ENCODE measurements at places on chromosomes 7 and 10.
A peak's percentile ranks its signal among the peaks of the same experiment; 100 is the strongest.

- no peak for DNase-seq
Observed at GRCh38 chr7:24504836-24505235, 68.4 kb upstream of the PALS2 start.

GRCh38 chr10:131167036-131167860 lies 144.3 kb downstream of the TCERG1L start:
- DNase-seq, result no peak

DNA sequence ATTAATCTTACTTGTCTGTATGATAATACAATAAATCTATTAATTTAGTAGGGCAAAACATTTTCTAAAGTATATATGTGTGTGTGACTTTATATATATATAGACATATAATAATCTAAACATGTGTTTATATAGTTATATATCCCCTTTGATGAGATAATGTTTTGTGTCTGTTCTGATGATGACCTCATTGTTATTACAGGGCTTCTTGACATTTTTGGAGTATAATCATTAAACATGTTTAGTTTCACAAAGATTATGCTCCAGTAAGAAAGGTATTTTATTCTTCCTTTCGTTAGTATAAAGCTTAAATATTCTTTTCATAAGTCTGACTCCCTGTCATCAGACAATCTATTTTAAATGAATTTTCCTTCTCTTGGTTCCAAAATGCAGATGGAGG lies 62.3 kb upstream of the CABCOCO1 start:
- no peak for DNase-seq

- no peak for DNase-seq
Observed at GRCh38 chr7:140200061-140200989, 23.5 kb upstream of the KDM7A start.

GRCh38 chr10:36688717-36689116 lies 436.7 kb upstream of the ANKRD30A start:
- no peak for DNase-seq

DNA sequence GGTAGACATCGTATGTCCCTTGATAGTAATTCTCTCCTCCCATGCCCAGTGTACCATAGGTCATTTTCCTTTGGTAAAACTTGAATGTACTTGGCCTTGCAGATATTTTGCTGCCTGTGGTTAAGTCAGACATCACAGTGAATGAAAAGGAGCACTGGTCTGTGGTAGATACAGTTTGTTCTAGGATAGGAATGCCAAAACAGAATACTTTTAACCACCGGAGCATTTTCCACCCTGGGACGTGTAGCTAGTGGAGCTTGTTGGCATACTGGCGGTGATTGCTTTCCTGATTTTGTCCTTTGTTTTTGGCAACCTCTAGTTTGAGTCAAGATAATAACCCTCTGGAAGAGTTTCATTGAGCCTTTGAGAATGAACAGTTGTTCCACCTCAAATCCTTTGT lies 92.0 kb upstream of the BMPER start:
- DNase-seq, result no peak

- no peak for DNase-seq
Observed at GRCh38 chr7:147658392-147658967, 932.1 kb upstream of the C7orf33 start.

- peak; percentile 43 for DNase-seq
Observed at GRCh38 chr10:16828114-16828568, 10.9 kb upstream of the RSU1 start.

- no peak for DNase-seq
Observed at GRCh38 chr10:47027784-47028260, 116.6 kb downstream of the PTPN20 start.

- peak; percentile 75 for DNase-seq
Observed at GRCh38 chr10:15209827-15210509, 41.5 kb upstream of the NMT2 start.

- DNase-seq, result no peak
Observed at GRCh38 chr10:97687785-97688781, 1.0 kb upstream of the AVPI1 start.

GRCh38 chr10:60446851-60447250 lies 57.2 kb upstream of the ANK3 start:
- no peak for DNase-seq

- no peak for DNase-seq
Observed at GRCh38 chr7:151926336-151926712, 29.9 kb upstream of the GALNTL5 start.

GRCh38 chr10:93413252-93413689 lies 68.9 kb downstream of the MYOF start:
- DNase-seq, result peak; percentile 5

DNA sequence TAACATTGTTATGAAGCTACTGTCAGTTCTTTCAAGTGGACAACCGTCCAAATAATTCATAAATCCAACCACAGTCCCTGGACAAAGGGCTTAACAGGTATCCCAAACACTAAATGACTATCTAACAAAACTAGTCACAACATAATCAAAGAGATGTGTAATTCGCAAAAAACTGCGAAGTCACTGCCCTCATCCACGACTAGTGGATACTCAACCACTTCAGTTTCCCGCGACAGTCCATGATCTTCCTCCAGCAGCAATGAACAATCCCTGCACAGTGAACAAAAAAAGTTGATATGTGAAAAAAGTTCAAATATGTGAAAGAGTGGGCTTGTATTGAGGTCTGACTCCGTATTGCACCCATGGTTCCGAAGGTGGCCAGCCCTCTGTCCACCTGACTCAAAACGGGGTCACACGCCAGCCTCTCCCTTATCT lies 287 bp downstream of the DCLRE1A start:
- no peak for DNase-seq

DNA sequence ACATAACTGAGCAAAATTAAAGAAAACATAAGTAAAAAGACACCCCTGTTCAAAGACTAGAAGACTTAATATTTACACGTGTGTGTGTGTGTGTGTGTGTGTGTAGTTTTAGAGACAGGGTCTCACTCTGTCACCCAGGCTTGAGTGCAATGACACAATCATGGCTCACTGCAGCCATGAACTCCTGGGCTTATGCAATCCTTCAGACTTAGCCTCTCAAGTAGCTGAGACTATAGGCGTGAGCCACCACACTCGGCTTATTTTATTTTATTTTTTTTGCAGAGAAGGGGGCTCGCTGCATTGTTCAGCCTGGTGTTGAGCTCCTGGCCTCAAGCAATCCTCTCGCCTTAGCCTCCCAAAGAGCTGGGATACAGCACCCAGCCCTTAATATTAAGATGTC lies 90.3 kb downstream of the JMJD1C start:
- no peak for DNase-seq

- DNase-seq, result no peak
Observed at GRCh38 chr10:101061624-101062231, at the start of gene KAZALD1. Gene KAZALD1 (plus strand): TSS chr10:101061989. CDS start chr10:101062593, 604 bp downstream.

DNA sequence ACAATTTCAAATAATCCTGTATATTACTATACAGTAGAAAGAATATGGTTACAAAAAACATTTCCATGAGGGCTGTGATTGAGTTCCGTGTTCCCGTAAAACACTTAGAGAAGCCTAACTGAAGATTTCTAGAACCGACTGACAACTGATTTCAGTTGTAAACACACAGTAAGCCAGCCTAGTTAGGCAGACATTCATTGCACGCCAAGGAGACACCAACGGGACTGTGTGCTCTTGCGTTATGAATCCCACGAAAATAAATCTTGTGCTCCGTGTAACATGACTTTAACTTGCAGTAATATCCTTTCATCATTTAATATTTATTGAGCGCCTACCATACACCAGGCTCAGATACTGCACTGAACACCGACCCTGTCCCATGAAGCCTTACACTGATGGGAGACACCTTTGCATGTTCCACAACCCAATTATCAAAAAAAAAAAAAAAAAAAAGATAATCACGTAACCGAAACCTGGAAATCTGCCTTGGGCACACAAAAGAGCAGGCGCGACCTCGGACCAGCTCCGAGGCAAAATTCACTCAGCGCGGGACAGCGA lies 420 bp upstream of the KLHL7 start:
- DNase-seq, result no peak

DNA sequence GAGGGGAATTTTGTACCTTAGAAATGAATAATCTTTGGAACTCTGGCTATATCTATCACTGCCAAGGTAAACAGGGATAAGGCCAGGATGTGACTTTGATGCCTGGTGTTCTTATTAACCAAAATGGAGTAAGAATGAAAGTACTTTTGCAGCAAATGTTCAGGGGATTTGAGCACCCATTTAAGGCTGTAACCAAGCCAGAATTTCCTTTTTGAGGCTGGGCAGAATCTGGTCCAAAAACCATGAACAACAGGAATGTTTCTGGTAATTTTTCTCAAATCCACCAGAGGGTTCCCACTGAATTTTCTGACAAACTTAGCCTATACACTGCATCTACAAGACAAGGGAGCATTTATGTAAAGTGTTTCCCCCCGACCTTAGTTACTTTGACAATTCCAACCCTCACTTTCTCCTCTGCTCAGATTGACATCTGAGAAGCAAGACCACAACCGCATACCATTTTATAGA lies 120.6 kb downstream of the BAMBI start:
- DNase-seq, result no peak

DNA sequence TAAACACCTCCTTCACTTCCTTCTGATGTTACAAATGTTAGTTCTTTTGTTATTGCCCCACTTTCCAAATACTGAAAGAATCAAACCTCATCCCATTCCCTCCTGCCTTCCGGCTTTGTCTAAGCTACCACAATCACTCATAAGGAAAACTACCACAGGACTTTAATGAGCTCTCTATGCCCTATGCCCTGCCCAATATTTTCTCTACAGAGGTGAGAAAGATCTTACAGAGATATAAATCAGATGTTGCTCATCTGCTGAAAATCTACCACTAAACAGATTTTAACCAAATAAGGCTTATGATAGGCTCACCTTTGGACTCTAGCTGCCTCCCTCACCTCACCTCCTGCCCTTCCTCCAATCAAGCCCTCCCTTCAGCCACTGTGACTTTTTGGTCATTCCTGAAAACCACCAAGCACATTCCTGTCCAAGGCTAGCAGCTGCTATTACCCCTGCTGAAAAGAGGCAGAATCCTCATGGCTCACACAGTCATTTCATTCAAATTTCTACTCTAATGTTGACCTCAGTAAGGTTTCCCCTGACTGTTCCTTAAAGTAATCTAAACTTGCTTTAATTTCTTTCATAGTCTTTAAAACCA lies 7.7 kb downstream of the ZNF33B start:
- DNase-seq, result no peak

DNA sequence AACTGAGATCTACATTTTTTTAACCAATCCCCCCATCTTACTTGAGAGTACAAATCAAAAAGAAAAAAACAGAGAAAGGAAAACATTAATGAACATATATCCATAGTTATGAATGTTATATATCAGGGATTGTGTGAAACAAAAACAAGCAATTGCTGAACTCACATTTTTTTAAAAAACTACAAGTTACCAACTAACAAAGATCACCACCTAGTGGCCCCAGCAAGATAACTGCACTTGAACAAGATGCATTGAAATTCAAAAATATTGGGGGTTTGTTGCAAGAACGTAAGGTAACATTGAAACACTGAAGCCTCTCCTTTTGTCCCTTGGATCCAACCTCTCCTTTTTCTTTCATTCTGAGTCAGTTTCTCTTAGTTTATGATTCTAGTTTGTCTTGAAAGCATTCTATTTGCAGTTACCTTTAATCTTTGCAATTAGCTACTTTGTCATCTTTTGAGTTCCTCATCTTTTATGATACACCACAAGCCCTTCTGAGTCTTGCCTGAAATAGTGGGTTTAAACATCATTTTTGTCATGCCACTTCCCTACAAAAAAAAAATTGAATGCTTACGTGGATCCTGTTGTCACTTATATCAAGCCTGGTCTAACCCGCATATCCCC lies 87.3 kb upstream of the TES start:
- no peak for DNase-seq

GRCh38 chr7:112930787-112931186 lies 140.6 kb upstream of the TMEM168 start:
- DNase-seq, result no peak

DNA sequence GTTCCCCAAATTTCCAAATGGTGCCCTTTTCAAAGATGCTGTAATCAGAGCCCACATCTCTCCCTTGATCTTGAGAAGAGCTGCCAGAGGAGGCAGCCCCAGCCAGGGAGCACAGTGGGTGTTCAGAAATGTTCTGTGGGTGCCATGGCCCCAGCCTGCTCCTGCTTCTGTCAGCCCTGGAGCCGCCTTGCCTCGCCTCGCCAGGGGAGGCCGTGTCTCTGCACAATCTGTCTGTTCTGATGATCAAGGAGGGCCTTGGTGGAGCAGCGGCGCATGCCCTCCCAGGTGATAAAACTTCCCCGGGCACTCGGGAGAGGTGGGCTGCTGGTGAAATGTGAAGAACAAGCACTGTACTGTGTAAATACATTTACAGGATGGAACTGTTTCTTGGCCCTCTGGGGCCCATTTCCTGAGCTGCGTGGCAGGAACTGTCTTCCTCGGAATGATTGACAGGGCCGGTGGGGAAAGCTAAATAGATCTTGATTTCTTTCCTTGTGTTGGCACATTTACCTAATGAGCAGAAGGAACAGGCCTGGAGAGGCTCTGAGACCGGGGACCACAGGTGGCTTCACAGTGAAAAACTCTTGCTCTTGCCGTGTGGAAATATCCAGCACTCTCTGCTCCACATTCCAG lies 207.8 kb upstream of the PODXL start:
- no peak for DNase-seq

GRCh38 chr10:662223-662605 lies 27.3 kb downstream of the DIP2C start:
- no peak for DNase-seq

GRCh38 chr10:102269017-102269416 lies 23.7 kb downstream of the GBF1 start:
- no peak for DNase-seq

GRCh38 chr7:134509010-134509409 lies 18.4 kb upstream of the AKR1B10 start:
- no peak for DNase-seq

DNA sequence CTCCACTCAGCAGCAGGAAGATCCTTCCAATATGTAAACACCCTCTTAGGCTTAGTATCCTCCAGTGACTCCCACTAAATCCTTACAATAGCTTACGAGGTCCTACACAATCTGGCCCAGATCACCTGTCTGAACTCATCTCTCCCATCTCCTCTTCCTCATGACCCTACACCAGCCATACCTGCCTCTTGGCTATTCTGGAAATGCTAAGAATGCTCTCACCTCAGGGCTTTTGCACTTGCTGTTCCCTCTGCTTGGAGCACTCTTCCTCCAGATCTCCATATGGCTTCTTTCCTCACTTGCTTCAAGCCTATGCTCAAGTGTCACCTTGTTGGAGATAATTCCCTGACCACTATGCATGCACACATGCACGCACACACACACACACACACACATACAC lies 50.8 kb upstream of the FRMD4A start:
- no peak for DNase-seq

DNA sequence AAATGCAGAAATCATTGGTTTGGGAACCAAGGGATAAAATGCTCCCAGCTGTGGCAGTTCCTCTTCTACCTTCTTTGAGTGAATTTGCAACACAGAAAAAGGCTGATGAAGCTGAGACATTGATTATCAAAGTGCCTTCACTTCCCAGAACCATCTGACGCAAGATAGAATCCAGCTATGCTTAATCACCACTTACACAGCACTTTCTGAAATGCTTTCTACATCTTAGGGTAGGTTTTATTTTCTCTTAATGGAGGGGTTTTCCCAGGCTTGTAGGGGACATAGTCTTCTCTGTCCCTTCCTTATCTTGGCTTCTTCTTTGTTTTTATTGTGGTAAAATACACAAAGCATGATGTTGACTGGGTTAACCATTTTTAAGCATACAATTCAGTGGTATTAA lies 332.6 kb upstream of the ZNF32 start:
- DNase-seq, result no peak

GRCh38 chr10:21603721-21604120 lies 69.7 kb downstream of the MLLT10 start:
- DNase-seq, result no peak

- no peak for DNase-seq
Observed at GRCh38 chr7:3495530-3495929, 194.5 kb downstream of the SDK1 start.

Measured in stimulated activated CD4-positive, alpha-beta T cell treated with anti-CD3 and anti-CD28 coated beads, Interleukin-4, amount 100 ng/mL, for 1 hour (primary cell).